ENCODE measurements at places on chromosomes 5 and 9.

DNA sequence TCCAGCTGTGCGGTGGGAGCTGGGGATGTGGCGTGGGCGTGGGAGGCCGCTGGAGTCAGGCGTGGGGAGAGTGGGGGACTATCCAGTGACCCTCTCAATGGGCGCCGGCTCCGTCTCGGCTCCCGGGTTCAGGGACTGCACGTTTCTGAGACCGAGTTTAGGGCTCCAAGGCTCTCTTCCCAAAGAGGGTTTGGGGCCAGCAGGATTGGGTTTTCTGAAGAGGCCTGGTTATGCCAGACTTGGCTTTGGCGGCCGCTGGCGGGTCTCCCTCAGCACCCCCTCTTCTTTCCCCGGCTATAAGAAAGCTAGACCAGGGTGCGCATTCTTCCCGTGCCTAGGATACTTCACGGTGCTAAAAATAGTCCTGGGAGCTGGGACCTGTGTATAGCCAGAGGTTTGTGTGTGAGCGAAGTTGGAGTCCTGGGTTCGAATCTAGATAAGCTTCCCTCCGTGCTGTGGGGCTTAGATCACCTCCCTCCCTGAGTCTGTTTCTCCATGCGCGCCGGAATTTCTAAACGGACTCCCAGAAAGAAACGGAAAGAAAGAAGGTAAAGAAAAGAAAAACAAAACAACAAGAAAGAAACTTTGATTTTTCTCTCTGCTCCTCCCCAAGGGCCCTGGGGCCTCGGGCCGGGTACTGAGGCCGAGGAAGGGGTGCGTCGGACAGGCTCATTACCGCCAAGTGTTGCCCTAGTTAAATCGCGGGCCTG is 5.0 kb downstream of the HAND1 start:
- no peak for DNase-seq

- DNase-seq = no peak
Measured at GRCh38 chr9:106383072-106383471, 479.9 kb upstream of the ZNF462 start.

DNA sequence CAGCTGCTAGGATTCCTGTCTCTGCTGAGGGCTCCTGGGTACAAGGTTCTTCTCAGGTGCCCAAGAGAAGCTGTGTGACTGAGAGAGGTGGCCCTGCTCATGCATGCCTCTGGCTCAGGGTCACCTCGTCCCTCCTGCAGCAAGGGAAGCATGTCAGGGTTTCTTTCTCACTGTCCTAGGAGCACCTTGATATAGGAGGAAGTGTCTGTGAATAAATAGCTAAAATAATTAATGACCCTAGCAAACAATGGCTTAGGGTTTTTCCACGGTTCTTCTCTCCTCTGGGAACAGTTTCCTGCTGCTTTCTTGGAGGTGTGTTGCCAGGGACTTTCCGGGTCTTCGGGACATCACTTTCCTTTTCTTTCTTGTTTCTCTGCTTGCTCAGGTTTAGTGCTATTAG is 87.2 kb downstream of the ARHGAP26 start:
- DNase-seq = no peak

GRCh38 chr9:120854596-120855327 is 12.0 kb upstream of the PSMD5 start:
- DNase-seq = no peak

GRCh38 chr5:24571302-24571701 is 73.5 kb downstream of the CDH10 start:
- no peak for DNase-seq

DNA sequence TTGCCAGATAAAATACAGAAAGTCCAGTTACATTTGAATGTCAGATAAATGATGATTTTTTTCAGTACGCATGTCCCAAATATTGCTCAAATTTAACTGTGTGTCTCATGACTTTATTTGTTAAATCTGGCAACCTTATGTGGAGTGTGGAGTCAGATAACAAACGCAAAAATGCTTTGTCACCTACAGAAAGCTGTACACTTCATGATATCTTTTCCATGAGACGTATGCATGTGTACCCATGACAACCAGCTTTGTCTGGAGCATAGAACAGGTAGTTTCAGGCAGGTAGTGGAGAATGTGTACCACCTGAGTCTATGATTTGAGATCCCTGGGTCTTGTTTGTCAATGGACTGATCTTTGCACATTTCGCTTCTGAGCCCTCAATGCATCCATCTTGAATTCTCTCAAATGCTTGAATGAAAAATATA is 105.5 kb upstream of the CPEB4 start:
- DNase-seq = no peak

DNA sequence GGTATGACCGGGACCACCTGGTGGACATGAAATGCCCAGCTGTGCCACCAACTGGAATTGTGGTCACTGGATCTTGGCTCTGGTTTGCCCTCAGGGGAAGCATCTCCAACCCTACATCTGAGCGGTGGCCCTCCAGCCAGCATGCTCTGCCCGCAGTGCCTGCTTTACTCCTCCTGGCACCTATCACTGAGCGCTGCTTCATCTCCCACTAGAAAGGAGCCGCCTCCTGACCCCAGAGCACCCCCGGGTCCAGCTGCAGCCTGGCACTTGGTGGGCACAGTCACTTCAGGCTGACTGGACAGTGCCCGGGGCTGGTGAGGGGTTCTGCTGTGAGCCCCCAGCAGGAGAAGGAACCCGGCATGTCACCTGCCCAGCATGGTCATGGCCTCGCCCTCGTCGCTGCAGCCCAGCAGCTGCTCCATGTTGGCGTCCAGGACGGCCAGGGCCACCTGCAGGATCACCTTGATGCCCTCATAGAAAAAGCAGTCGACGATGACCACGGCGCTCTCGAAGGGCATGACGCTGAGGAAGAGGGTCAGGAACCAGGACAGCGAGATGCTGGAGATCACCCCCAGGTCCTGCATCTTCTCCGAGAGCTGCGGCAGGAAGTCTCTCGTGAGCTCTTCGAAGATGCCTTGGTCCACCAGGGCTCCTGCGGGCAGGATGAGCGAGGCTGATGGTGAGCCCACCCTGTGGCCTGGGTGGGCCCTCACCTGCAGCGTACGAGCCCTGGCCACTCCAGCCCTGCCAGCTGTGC is 16.1 kb upstream of the MRNIP start:
- DNase-seq = no peak

DNA sequence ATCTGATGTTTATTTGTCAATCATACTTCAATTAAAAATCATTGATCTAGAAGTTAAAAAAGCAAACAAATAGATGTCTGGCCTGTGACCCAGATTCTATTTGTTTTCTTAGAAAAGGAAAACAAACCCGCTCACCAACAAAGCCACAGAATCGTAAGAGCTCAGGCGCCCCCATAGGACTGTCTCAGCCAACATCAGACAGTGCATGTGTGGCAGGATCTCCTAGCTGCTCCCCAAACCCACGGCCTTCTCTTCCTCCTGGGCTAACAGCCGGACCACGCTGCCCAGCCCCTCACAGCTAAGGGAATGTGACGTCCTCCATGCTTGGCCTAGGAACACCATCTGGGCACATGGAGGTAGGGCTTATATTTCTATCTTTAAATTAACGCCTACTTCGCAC is 19.4 kb downstream of the OR2Y1 start:
- no peak for DNase-seq

- no peak for DNase-seq
Measured at GRCh38 chr9:131181091-131181681, 55.8 kb downstream of the NUP214 start.

- DNase-seq = no peak
Measured at GRCh38 chr9:4555236-4555635, 65.0 kb downstream of the SLC1A1 start.

GRCh38 chr9:18665947-18666346 is 192.0 kb downstream of the ADAMTSL1 start:
- DNase-seq = no peak

- DNase-seq = no peak
Measured at GRCh38 chr5:96808868-96809558, 1.3 kb upstream of the ERAP1 start.

DNA sequence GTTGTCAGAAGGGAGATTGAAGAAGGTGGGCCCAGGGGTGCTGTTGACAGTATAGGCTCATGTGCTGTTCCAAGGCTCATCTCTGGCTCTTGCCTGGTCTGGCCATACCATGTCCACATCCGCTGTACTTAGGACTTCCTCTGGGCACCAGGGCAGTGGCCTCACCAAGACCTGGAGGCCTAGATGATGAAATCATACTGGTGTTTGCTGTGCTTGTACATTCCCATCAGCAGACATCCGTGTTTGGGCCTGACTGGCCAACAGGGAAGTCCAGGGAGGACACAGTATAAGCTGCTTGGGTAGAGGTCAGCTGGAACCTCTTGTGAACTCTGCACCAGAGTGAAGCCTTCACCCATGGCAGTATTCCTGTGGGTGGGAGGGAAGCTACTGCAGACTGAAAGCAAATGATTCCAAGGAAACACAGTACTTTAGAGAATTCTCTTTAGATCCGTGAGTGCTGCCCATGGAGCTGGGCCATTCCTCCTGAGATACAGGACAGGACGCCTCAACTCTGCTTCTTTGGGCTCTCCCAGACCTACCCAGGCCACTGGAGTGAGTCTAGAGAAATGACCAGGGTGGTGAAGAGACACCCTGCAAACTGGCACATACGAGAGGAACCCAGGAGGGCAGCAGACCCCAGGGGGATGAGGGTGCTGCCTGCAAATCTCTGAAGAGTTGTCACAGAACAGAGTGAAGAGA is 22.5 kb downstream of the POLR1E start:
- DNase-seq = no peak

DNA sequence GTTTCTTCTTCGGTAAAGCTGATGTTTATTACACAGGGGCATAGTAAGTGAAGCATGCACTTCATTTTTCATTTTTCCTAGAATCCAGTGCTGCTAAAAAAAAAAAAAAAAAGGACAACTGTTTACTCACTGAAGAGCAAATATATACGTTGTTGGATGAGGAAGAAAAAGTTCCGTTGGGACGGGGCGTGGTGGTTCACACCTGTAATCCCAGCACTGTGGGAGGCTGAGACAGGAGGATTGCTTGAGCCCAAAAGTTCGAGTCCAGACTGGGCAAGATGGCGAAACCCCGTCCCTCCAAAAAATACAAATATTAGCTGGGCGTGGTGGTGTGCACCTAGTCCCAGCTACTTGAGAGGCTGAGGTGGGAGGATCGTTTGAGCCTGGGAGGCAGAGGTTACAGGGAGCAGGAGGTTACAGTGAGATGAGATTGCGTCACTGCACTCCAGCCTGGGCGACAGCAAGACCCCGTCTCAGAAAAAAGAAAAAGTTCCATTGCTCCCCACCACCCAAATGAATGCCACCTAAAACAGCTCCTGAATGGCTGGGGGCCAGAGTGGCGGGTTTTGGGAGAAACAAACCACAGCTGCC is 60.1 kb upstream of the GNE start:
- DNase-seq = no peak

GRCh38 chr9:6133346-6134063 is 82.1 kb upstream of the IL33 start:
- no peak for DNase-seq

DNA sequence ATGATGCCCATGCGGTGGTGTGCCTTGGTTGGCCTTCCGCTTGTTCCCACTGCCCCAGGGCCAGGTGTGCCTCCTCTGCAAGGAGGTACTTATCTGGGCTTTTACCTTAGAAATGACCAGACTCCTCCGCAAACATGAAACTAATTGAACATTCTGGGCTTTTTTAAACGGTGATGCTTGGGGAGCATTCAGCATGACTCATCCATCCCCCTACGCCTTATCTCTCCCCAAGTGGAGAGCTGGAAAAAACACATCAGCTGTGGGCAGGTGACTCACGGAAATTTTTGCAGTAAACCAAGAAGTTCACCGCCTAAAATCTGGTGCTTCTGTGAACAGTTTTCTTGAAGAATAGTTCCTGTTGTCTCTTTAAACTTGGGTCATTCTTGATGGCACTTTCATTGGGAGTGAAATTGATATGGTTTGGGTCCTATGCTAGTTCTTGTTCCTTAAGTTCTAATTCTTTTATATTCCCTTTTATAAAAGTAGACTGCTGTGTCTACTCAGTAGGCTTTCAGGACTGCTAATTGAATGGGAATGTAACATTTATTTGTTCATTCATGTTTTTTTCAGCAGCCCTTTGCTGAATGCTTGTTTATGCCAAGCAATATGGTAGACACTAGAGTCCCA is 39.6 kb downstream of the SFXN1 start:
- no peak for DNase-seq

- no peak for DNase-seq
Measured at GRCh38 chr9:127664678-127665507, 41.9 kb upstream of the CFAP157 start.

GRCh38 chr5:149456597-149457392 is 77.7 kb upstream of the IL17B start:
- DNase-seq = no peak

DNA sequence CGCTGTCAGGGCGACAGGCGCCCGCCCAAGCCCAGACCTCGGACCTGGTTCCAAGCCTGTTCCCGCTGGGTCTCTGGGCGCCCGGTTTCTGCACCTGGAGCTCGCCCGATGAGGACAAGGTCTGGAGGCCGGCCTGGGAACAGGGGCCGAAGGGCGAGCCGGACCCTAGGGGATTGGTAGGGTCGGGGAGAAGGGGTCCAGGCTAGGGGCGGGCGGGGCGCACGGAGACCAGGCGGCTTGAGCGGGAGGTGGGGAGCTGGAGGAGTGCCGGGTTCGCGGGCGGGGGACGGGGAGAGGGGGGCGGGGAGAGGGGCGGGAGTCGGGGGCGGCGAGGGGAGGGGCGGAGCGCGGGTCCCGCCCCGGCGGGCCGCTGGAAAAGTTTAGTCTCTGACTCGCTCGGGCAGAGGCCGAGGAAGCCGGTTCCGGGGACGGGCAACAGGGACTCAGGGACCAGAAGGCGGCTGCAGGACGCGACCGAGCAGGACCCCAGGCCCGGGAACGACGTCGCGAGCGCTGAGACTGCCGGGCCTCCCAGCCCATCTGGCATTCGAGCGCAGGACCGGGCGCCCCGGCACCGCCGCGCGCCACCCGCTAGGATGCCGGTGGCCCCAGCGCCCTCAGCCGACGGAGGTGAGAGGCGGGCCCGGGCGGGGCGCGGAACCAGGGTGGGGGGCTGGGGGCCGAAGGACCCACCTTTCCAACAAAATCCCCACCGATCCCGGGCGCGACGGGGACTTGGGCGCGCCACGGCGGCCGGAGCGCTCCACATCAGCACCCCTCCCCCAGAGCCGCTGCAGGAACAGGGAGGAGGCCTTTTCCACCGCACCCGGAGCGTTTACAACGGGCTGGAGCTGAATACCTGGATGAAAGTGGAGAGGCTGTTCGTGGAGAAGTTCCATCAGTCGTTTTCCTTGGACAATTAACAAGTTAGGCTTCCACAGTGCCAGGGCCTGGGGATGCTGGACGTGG is at the start of gene S1PR3:
Gene S1PR3 (plus strand): TSS at position 403 of the 969 bp plus-strand sequence. CDS start 9,733 bp downstream, outside the sequence.
- DNase-seq = peak; percentile 64

- DNase-seq = no peak
Measured at GRCh38 chr5:167346461-167346860, 945.0 kb upstream of the WWC1 start.

DNA sequence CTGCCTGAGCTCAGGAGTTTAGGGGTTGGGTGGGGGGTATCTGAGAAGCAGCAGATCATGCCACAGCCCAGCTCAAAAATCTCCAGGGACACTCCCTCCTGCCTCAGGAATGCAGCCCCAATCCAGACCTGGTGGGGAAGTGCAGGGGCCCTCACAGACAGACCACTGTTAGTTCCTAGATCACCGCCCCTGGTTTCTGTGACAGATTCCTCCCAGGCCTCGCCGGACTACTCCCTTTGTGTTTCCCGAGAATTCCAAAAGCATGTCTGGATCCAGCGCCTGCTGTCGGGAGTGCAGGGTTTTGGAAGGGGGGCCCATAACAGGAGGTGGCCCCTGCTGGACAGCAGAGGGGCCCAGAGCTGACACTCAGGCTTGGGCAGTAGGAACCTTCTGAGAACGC is 74.5 kb downstream of the CTSL start:
- DNase-seq = no peak
